ENCODE measurements at places on chromosomes 1 and 21.

- DNase-seq: no peak
These were observed 30.1 kb downstream of the CDCA8 start for GRCh38 chr1:37722181-37723071.

- no peak for DNase-seq
These were observed 449 bp downstream of the EPS15 start for GRCh38 chr1:51518586-51519047.

DNA sequence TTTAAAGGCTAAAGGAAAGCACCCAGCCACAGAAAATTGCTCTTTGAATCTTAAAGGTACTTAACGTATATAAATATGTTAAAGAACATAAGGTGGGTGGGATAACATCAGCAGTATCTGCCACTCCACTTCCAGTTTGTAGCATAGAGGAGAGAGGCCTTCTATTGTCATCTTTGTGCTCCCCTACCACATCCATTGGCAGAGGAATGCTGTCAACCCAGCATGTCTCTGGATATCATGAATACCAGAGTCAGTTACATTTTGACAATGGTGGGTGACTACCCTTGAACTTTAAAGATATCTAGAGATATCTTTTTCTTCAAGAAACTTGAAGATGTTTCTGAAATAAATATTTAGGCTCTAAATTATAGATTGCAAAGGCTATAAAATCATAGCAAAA lies 283.2 kb upstream of the LRRC7 start:
- DNase-seq: no peak

GRCh38 chr1:20530306-20530705 lies 22.1 kb upstream of the FAM43B start:
- no peak for DNase-seq

- DNase-seq: no peak
These were observed 930 bp downstream of the ARHGEF10L start for GRCh38 chr1:17540255-17541001.

- DNase-seq: no peak
These were observed 9.8 kb downstream of the ARL8A start for GRCh38 chr1:202134645-202135172.

DNA sequence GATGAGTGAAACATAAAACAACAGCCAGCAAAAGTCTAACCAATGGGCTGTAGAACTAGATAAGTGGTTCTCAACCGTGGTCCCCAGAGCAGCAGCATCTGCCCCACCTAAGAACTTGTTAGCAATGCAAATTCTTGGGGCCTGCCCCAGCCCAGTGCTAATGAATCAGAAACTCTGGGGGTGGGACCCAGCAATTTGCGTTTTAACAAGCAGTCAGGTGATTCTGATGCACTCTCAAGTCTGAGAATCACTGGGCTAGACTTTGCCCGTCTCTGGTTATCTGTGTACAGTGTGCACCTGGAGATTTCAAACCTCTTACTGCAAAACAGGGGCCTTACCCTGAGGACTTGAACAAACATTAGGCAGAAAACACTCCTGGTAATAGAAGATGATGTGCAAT lies 66.5 kb downstream of the PLXNA2 start:
- DNase-seq: no peak

DNA sequence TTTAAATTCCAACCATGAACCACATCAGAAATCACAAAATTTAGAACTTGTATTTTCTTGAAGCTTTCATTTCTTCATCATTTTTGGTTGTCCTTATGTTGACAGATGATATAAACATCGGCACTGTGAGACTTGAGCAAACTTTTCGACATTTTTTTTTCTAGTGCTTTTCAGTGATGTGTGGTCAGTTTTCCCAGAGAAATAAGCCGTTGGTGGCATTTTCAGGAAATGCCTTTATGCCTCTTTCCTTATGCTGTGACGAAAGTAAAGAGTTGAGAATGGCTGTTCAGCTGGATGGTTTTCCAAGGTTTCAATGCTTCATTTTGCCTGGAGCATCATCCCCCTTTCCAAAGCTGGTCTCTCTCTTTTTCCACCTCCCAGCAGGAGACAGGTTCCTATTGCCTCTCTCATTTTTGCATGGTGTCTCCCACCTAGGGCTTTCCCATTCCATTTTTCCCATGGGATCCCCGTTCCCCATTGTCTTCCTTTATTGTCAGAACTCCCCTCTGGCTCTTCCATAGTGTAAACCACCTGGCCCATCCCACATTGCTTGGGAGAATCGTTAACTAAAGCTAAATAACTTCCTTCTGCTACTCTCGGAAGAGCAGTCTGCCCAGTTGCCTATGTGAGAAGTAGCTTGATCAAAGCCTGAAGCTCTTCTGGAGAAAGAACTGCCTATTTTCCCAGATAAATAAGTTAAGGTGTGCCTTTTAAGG lies 61.4 kb upstream of the DYNLT5 start:
- no peak for DNase-seq

Measured in D721Med (cell line).